Astrocyte of the cerebellum (primary cell): ENCODE measurements at places on chromosomes 6 and 20.

- DNase-seq = no peak
Observed at GRCh38 chr6:15246217-15246665, 372 bp downstream of the JARID2 start.

DNA sequence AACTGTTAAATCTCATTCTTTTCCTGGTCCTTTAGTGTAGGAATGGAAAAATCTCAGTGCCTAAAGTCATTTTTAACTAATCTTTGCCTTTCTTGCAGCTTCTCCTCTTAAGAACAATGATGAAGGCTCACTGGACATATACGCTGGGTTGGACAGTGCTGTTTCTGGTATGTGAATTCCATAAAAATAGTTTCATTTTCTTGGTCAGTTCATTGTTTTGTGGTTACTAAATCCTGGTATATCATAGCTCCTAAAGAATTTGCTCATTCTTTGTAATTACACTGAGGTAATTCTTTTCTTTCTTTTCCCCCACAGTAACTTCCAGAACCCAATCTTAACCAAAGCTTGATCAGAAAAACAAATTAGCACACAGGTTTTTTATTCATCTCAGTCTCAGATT lies 23.4 kb downstream of the CASP8AP2 start:
- peak; percentile 45 for DNase-seq

GRCh38 chr6:157621406-157621805 lies 201.6 kb upstream of the SNX9 start:
- DNase-seq = no peak

GRCh38 chr20:62772619-62772989 lies 23.7 kb upstream of the MRGBP start:
- DNase-seq = no peak

DNA sequence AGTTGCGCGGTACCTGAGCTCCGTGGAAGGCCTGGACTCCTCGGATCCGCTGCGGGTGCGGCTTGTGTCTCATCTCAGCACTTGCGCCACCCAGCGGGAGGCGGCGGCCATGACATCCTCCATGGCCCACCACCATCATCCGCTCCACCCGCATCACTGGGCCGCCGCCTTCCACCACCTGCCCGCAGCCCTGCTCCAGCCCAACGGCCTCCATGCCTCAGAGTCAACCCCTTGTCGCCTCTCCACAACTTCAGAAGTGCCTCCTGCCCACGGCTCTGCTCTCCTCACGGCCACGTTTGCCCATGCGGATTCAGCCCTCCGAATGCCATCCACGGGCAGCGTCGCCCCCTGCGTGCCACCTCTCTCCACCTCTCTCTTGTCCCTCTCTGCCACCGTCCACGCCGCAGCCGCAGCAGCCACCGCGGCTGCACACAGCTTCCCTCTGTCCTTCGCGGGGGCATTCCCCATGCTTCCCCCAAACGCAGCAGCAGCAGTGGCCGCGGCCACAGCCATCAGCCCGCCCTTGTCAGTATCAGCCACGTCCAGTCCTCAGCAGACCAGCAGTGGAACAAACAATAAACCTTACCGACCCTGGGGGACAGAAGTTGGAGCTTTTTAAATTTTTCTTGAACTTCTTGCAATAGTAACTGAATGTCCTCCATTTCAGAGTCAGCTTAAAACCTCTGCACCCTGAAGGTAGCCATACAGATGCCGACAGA lies 9.9 kb downstream of the HEY2 start:
- no peak for DNase-seq

DNA sequence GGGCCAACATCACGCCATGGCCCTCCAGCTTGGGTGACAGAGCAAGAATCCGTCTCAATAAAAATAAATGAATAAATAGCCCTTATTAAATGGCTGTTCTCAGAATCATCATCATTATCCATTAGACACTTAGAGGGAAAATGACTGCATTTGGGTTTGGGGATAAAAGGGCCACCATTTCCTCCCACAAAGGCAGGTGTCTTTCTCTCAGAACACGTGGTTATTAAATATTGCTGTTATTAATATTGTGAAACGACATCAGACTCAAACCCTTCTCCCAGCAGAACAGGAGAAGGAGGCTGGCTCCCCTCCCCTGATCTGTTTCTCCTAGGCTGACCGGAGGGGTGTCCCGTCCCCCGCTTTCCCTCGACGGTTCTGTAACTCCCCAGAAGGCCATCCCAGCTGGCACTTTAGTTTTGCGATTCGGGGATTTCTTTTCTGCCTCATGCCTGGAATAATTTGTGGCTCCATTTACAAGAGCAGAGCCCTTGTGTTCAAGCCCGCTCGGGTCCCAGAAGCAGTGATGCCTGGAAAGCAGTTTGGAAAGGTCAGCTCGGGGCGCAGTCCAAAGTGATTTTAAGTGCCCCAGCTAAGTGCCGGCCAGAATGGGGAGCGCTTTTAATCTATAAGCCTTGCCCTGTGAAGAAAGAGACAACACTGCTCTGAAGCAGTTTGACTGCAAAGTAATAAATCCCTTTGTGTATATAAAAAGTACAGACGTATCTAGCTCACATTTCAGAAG lies 41.9 kb downstream of the EYA2 start:
- DNase-seq = no peak

- no peak for DNase-seq
Observed at GRCh38 chr6:144008120-144008811, at the start of gene PLAGL1. Gene PLAGL1, minus strand, starts transcription at chr6:144008259. Its CDS starts 60,123 bp downstream, at chr6:143948136.
